LNCaP clone FGC (cell line): ENCODE measurements at places on chromosomes 16 and 17.

- no peak for DNase-seq
Observed at GRCh38 chr17:21418446-21419298, 42.5 kb downstream of the KCNJ12 start.

GRCh38 chr17:18217412-18218015 is 7.9 kb upstream of the LLGL1 start:
- peak; percentile 13 for DNase-seq

GRCh38 chr17:65888649-65889048 is 303.3 kb downstream of the CEP112 start:
- DNase-seq = no peak

DNA sequence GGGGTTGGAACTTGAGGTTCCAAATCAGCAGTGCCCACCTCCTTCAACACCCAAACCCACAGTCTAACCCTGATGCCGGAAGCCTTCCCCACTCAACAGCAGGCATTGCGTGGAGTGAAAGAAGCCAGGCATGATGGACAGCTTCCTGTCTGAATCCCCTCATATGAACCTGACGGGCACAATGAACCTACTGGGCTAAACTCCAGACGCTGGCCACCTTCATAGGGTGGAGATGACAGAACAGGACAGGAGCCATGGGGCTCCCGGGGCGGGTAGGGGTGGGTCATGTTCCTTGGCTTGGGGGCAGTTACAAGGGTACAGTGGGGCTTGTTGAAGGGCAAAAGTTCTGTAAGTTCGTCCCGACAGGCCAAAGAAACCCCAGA is 460 bp upstream of the HSBP1 start:
- DNase-seq = no peak

DNA sequence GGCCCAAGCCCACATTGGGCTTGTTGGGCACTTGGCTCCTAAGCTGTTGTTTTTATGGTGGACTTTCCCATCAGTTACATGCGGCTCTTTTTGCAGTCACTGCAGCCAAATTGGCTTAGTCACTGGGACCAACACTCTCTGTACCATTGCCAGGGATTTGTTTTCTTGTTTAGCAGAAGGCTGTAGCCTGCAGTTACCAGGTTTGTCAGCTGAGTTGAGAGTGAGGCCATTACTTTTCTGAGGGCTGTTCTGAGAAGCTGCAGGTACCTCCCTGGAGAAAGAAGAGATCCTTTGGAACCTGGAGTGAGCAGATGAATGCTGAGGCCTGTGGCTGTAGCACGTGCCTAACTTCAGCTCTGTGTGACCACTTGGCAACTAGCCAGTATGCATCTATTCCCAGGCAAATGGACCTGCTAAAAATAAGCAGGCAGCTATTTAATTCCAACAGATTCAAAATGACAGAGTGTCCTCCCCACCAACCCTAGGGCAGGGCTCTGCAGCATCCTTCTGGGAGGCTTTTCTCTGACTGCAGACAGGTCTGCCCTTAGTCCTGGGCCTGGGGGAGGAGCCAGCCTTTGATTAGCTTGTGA is 12.9 kb downstream of the AKAP1 start:
- peak; percentile 73 for DNase-seq
